ENCODE measurements at places on chromosomes 4 and X.

DNA sequence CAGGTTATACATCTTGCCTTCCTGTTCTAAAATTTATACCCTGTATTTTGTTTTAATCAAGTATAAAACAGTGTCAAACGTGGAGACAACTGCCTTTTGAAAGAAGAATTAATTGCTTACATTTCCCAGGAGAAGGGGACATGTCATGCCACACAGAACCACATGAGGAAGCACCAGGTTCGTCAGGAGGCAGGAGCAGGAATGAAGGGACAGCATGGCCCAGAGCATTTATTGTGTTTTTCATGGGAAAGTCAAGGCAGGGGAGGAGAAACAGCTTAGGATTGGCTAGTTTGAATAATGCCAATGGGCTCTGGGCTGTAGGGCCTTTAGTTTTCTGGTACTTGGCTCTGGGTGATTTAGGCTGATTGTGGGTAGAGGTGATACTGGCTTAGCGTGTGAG lies 203.7 kb downstream of the CFAP299 start:
- DNase-seq = no peak

GRCh38 chrX:154761977-154762536 lies 607 bp upstream of the DKC1 start:
- DNase-seq = peak; percentile 14

DNA sequence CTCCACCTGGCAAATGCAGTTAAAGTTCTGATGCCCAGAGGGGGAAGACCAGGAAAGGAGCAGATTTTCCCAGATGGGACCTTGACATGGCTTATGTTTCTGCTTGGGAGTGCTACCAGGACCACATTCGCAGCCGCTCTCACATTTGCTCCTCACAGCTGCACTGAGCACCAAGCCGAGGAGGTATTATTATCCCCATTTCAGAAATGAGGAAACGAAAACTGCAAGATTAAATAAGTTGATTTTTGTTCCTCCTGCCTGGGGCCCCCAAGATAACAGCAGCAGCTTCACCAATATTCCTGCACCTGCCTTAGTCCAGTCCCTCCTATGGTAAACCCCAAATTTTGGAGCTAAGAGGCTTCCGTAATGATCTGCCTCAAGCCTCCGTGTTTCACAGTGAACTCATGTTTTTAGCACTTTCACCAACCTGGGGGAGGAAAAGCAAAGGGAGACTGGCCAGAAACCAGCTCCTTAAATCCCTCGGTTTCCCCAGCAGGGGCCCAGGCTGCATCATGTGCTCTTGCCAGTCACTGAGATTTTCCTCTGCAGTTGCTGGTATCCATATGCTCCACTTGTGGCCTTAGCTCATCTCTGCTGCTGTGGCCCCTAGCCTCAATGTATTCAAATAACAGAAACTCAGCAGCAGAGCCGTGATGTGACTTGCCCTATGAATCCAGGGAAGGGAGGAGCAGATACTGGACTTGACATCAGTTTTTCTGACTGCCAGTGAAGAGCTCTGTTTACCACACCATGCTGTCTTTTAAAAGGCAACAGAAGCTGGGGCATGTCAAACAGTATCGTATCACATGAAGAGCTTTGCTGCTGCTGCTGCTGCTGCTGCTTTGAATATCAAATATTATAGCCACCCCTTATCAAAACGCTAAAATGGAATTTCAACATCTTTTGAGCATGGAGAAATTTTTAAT lies 95.5 kb upstream of the KLHL13 start:
- no peak for DNase-seq

DNA sequence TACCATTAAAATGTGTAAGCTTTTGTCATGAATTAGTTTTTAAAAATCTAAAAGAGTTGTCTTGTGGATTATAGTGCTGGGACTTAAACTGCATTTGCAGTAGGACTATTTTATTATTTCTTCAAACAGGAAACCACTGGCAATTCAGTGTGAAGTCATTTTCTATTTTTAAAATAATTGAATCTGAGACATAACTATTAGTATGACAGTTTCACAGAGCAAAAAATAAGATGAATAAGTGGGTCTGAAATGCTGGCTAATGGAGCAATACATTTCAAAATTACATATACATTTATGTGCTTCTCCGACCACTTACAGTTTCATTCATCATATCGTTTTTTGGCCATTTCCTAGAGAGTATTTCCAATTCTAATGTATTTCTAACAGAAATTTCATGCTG lies 75.3 kb upstream of the RAPGEF2 start:
- DNase-seq = no peak

GRCh38 chr4:105990933-105991332 lies 95.7 kb downstream of the NPNT start:
- no peak for DNase-seq

- DNase-seq = no peak
Observed at GRCh38 chr4:53152467-53152866, 213.4 kb downstream of the SCFD2 start.

DNA sequence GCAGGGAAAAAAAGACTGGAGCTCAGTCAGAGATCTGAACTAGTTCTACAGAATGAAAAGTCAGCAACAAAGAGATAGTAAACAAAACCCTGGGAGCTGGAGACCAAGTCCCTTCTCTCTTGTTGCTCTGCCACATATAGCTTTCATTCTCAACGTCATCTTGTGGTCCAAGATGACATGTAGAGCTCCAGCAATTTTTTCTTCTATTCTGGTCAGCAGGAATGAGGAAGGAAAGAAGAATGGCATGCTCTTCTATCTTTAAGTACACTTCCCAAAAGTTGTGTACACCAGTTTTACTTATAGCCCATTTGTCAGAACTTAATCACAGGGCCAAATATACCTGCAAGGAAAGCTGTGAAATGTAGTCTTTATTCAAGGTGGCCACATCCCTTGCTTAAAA lies 45.6 kb downstream of the RAP2C start:
- no peak for DNase-seq

DNA sequence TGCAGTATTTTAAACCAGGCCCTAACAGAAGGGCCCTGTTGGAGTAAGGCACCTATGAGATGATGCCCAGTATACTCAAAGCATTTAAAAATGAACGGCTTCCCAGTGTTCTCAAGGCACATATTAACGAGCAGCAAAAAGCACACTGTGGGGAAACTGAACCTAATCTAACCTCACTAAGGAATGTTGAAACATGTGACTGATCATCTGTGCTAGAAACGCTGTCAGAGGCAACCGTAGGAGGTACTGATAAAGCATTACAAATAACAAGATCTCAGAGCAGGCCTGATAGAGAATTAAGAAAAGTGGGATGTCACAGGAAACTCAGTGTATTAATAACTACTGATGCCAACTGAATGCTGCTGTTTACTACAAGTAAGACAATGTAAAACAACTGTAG lies 24.0 kb downstream of the ASB9 start:
- no peak for DNase-seq

- DNase-seq = no peak
Observed at GRCh38 chr4:3233391-3234071, 15.4 kb upstream of the MSANTD1 start.

DNA sequence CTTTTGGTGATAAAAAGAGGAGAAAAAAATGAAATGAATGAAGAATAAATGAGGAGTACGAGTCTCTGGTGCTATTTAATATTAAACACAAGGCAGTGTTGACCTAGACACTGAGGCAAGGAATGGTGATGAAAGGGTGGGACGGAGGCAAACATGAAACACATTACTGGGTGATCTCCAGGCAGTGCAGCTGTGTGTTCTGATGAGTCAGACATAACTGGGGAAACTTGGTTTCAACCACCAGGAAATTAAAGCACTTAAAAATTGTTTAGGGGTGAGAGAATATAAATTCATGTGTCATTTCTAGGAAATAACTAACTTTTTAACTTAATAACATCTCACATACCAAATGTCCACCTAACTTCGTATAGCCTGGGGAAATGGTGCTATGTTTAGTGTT lies 19.7 kb upstream of the CXCL6 start:
- DNase-seq = no peak

- no peak for DNase-seq
Observed at GRCh38 chr4:101967697-101968346, 177.3 kb downstream of the BANK1 start.

DNA sequence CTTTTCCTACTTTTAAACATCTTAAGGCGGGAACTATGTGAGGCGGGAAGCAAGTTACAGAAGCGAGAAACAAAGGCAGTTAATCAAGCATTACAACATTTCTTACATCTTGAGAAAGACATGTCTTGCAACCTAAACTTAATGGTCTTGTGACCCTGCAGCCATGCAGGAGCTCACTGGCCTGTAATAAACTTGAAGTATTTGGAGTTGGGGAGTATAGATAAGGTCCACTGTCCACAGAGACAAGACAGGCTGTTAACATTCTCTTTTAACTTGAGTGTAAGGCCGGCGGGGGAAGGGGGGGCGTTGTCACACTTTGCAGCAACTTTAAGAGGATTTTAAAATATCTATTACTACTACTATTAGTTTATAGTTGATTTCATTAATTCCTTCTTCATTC lies 10.3 kb upstream of the UGT8 start:
- DNase-seq = no peak

DNA sequence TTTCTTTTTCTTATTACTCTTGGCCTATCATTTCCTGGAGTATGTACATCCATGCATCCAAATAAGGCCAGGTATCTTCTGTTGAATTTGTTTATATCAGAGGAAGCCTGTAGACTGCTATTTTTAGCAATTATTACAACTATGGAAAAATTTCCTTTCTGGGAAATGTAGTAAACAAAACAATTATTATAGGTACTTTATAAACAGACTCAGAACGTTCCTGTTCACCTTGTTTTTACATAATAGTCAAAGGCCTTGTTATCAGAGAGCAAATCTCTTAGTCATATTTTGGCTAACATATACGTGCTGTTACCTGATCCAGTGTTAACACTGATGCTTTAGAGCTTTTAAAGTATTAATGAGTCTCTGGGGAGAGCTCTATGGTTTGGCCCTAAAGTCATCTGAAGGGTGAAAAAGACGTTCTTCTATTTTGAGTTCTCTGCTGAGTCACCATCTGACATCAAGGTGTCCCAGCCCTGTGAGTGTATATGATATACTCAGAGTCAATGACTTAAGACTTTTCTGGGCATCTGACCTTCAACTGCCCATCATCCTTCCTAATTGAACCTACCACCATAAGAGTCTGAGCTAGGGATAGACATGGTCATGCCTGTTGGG lies 7.3 kb downstream of the SPARCL1 start:
- DNase-seq = no peak

- DNase-seq = no peak
Observed at GRCh38 chrX:30525732-30526131, 51.8 kb downstream of the TASL start.

GRCh38 chrX:153672531-153673427 lies 834 bp downstream of the PNCK start:
- no peak for DNase-seq

- DNase-seq = no peak
Observed at GRCh38 chr4:116862592-116862991, 222.8 kb downstream of the TRAM1L1 start.

GRCh38 chr4:80726471-80726870 lies 304.0 kb upstream of the BMP3 start:
- DNase-seq = no peak

DNA sequence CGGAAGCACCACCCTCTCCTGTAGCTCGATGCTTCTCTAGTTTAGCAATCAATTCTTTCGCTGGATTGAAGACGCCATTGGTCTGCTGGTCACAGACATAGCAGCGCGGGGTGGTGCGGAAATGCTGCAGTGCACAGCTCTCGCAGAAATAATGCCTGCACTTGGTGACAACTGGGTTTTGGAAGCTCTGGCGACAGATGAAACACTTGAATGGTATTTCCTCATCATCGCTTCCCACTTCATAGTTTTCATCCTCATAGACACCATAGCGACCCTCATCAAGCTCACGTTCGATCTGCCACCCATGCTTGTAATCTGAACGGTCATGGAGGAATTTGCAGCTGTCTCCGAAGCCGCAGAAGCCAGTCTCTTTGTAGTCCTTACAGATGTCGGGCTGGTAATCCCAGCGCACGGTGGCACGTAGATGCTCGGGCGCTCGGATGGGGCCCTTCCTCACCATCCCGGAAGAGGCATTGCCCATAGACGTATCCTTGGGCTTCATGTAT lies 854 bp downstream of the RNF113A start:
- DNase-seq = peak; percentile 49

DNA sequence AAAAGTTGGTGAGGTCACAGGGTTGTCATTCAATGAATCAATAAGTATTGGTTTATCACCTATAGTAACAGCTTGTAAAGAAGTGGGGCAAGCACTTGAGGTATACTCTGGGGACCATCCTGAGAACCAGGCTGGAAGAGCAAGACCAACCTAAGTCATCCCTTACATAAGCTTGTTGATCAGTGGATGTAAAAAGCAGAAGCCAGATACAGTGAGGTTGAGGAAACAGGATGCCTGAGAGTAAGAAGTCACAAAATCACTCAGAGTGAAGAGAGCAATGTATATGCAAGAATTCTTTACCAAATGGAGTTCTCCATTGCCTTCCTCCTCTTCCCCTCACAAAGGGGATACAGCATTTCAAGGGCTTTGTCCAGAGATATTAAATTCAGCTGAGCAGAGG lies 76.3 kb upstream of the PACRGL start:
- DNase-seq = no peak

DNA sequence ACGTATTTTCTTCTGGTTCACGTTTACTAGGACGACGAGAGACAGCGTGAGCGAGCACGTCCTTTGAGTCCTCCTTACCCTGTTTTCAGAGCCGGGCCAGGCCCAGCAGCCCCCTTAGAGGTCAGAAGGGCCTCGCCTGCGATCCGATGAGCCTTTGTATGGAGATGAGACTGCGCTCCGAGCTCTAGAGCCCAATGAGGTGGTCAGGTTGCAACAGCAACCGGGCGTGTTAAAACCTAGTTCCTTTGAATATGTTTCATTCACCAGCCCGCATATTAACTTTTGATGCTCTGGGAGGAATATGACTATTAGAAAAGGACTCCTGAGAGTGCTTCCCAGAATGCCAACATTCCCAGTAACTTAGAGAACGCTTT lies 55.6 kb upstream of the TADA2B start:
- no peak for DNase-seq

DNA sequence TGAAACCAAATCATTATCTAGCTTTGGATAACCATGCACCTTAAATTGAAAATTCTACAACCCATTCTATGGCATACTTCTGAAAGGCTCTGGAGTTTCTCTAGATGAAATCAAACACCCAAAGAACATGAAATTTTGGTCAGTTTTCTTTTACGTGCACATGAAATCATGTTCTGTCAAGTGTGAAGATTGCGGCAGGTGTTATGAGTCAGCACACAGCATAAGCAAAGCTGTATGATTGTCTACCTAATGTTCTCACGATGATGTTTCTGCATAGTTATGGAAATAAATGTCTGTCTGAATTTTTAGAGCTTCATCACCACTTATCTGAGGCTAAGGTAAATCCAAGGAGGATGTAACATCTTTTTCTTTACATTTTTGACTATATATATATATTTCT lies 495.3 kb downstream of the IL1RAPL1 start:
- DNase-seq = no peak

- DNase-seq = no peak
Observed at GRCh38 chr4:31408121-31408520, 688.0 kb downstream of the PCDH7 start.

GRCh38 chr4:41930139-41930831 lies 4.9 kb upstream of the TMEM33 start:
- no peak for DNase-seq

GRCh38 chr4:29536745-29537144 lies 1183.4 kb upstream of the PCDH7 start:
- no peak for DNase-seq
